Activated T-helper 17 cell treated with anti-CD3 and anti-CD28 coated beads, Interleukin-2, amount 50 U/mL, for 72 hours (primary cell): ENCODE measurements at places on chromosomes 7 and 10. TPM values are rescaled to one million over a fixed set of nuclear protein-coding genes. Genes with fewer than 3 reads are reported as not detected.

The LHFPL3 gene
- not detected for total RNA-seq

The HOXA7 gene
- not detected for total RNA-seq

The CNTNAP2 gene
- total RNA-seq: not detected

The SEM1 gene
- total RNA-seq: 28.2 TPM

The LOXL4 gene
- not detected for total RNA-seq

The PIP gene
- not detected for total RNA-seq

The TMEM196 gene
- total RNA-seq: not detected

The WASHC2A gene
- total RNA-seq: 38.4 TPM

The TRPV6 gene
- total RNA-seq: not detected

The SLIT1 gene
- total RNA-seq: 0.56 TPM

The DGKB gene
- total RNA-seq: not detected

The SLC16A12 gene
- total RNA-seq: not detected

The SMKR1 gene
- 1.3 TPM for total RNA-seq

The TAS2R4 gene
- 2.8 TPM for total RNA-seq

The HMX3 gene
- total RNA-seq: not detected

The AKR1C8 gene
- 1.1 TPM for total RNA-seq

The ANXA11 gene
- total RNA-seq: 184 TPM

The AQP1 gene
- total RNA-seq: not detected

The TEX47 gene
- total RNA-seq: not detected

The INHBA gene
- total RNA-seq: not detected

The ZNF775 gene
- total RNA-seq: 2.5 TPM

The BHLHA15 gene
- not detected for total RNA-seq

The RBM48 gene
- total RNA-seq: 16.7 TPM

The TSPAN33 gene
- 0.67 TPM for total RNA-seq

The GAD2 gene
- not detected for total RNA-seq

The GLCCI1 gene
- total RNA-seq: 22.3 TPM

The FXYD4 gene
- total RNA-seq: not detected

The TMEM225B gene
- 4.4 TPM for total RNA-seq

The SP4 gene
- total RNA-seq: 30.8 TPM
